ENCODE measurements at places on chromosomes 3 and 15. TPM values are rescaled to one million over a fixed set of nuclear protein-coding genes. Genes with fewer than 3 reads are reported as not detected.

DNA sequence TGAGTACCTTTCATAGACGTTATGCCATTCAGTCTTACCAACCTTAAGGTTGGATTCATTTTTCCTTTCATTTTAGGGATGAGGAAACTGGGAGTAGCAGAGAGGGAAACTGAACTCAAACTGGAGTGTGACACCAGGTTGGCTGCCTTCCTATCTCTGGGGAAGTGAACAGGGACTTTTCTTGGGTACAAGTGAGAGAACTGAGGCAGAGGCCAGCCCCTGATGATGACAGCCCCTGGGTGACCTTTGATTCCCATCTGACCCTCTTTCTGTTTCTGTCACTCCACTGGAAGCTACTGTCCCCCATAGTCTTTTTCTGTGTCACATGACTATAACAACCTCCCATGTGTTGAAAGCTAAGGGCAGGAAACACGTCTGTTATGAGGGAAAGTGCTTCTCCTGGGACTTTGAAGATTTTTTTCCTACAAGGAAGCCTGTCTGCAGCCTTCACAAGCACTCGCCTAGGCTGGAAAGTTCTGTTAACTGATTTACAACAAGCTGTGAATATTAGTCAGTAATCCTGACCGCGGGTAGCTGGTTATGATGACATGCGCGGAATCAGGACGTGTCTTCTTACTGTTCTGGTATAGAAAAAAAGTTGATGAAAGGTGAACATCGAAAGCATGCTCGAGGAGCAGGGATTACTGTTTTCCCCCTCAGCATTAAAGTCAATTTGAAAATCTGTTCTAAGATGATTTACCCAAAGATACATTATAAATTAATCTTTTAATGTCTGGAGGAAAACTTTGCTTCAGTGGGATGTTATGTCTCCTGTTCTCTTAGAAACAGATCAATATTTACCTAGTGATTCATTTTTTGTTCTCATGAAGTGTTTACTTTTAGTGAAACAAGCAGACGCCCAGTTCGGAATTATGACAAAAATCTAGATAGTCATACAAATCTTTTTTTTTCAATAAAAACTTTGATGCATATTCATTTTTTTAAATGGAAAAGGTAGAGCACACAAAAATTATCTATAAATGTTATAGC lies 31.5 kb downstream of the ABHD2 start:
- peaks cover 2% of the 10 kb centered on the region for H3K27me3 ChIP-seq
- no peak overlapping the region for H3K4me3 ChIP-seq
- H3K4me1 ChIP-seq, result peaks cover 47% of the 10 kb centered on the region
- no peak for DNase-seq
- H3K36me3 ChIP-seq, result peaks cover 5% of the 10 kb centered on the region

- H3K27ac ChIP-seq, result no peak overlapping the region
- H3K27me3 ChIP-seq, result no peaks in the 10 kb centered on the region
- no peaks in the 10 kb centered on the region for H3K4me1 ChIP-seq
- no peak for DNase-seq
- H3K4me3 ChIP-seq, result no peak overlapping the region
Measured at GRCh38 chr3:72754582-72754981, 93.7 kb downstream of the SHQ1 start.

GRCh38 chr15:39960411-39960810 lies 26.5 kb downstream of the EIF2AK4 start:
- no peak for DNase-seq
- no peaks in the 10 kb centered on the region for H3K27me3 ChIP-seq
- no peak overlapping the region for H3K27ac ChIP-seq
- no peak overlapping the region for H3K4me3 ChIP-seq

DNA sequence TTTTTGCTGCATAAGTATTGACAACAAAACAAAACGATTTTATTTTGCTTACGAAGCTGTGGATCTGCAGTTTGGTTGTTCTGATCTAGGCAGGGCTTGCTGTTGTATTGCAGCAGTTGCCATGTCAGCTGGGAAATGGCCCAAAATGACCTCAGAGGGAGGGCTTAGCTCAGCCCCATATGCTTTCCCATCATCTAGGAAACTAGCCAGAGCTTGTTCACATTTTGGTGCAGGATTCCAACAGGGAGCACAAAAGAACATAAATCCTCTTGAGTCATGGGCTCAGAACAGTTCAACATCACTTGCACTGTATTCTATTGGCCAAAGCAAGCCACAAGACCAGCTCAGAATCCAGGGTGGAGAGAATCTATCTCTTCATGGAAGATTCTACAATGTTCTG lies 42.2 kb upstream of the ROBO2 start:
- H3K36me3 ChIP-seq, result no peaks in the 10 kb centered on the region
- H3K4me1 ChIP-seq, result peaks cover 8% of the 10 kb centered on the region
- DNase-seq, result no peak

DNA sequence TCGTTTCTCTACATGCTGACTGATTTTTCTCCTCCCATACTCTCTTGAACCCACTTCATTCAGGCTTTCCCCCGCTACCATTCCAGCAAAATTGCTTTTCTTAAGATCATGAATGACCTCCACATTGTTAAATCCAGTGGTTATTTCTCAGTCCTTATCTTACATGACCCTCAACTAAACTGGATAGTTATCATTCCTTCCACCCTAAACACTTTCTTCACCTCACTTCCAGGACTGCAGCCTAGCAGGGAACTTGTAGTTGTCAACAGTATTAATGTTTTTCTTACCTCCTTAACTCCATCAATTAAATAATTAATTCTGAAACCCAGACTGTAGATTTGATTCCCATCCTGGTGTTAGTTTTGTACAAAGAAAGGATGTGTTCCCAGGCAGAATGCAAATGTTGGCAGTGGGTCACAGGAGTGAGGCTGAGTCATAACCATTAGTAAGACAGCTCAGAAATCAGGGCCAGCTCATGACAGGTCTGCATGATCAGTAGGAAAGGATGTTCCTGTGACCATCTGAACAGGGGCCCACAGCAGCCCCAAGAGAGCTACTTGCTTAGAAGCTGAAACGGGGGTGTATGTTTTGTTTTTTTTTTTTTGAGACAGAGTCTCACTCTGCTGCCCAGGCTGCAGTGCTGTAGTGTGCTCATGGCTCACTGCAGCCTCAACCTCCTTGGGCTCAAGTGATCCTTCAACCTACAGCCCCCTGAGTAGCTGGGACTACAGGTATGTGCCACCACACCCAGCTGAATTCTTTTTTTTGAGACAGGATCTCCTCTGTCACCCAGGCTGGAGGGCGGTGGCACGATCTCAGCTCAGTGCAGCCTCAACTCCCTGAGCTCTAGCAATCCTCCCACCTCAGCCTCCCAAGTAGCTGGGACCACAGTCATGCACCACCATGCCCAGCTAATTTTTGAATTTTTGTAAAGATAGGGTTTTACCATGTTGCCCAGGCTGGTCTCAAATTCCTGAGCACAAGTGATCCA lies 9.1 kb downstream of the BCL2L10 start:
- H3K27ac ChIP-seq, result no peak overlapping the region
- H3K4me3 ChIP-seq, result no peak overlapping the region
- H3K27me3 ChIP-seq, result no peaks in the 10 kb centered on the region
- no peaks in the 10 kb centered on the region for H3K36me3 ChIP-seq

- H3K4me1 ChIP-seq, result no peaks in the 10 kb centered on the region
- no peaks in the 10 kb centered on the region for H3K27me3 ChIP-seq
- no peak for DNase-seq
- H3K4me3 ChIP-seq, result no peak overlapping the region
Measured at GRCh38 chr3:56525291-56525690, 31.7 kb upstream of the CCDC66 start.

GRCh38 chr3:49006408-49007067 lies 653 bp upstream of the WDR6 start:
- peaks cover 3% of the 10 kb centered on the region for H3K27me3 ChIP-seq
- peak overlapping the region; percentile 100 for H3K27ac ChIP-seq
- H3K4me3 ChIP-seq, result peak overlapping the region; percentile 98
- peaks cover 7% of the 10 kb centered on the region for H3K4me1 ChIP-seq
- no peak for DNase-seq
- no peaks in the 10 kb centered on the region for H3K36me3 ChIP-seq

- no peak overlapping the region for H3K27ac ChIP-seq
- no peak for DNase-seq
- peaks cover 2% of the 10 kb centered on the region for H3K27me3 ChIP-seq
Measured at GRCh38 chr3:194112120-194113106, 23.5 kb upstream of the HES1 start.

DNA sequence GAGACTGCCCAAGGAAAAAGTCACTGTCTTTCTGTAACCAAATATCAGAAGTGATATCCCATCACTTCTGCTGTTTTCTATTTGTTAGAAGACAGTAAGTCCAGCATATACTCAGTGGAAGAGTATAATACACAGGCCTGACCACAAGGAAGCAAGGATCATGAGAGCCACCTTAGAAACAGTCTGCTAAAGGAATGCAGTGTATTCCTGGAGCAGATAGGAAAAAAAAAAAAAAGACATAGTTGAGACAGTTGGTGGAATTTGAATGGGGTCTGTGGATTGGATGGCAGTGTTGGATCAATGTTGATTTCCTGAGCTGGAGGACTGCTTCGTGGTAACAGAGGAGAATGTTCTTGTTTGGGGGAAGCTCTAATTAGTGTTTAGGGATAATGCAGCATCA lies 26.5 kb upstream of the FBXL2 start:
- H3K4me3 ChIP-seq, result no peak overlapping the region
- H3K36me3 ChIP-seq, result no peaks in the 10 kb centered on the region

DNA sequence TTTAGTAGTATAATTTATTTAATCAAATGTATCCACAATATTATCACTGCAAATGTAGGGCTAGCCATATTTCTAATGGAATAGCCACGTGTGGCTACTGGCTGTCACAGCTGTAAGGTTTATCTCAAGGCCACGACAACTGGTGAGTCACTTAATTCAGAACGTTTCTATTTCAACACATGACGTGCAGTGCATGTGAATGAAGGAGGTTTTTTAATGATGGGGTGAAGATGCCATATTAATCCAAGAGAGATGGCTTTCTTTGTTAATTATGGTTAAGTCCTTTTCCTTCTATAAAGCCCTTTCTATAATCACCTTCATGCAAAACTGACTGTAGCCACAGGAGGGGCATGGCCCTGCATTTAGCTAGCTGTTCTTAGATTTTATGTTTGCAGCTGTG lies 212.0 kb downstream of the FEZF2 start:
- peaks cover 4% of the 10 kb centered on the region for H3K4me1 ChIP-seq
- no peaks in the 10 kb centered on the region for H3K27me3 ChIP-seq
- H3K36me3 ChIP-seq, result peaks cover 5% of the 10 kb centered on the region

- H3K4me3 ChIP-seq, result no peak overlapping the region
- DNase-seq, result no peak
- no peaks in the 10 kb centered on the region for H3K36me3 ChIP-seq
- peaks cover 3% of the 10 kb centered on the region for H3K4me1 ChIP-seq
Measured at GRCh38 chr3:27641888-27642601, 80.1 kb downstream of the EOMES start.

- H3K27ac ChIP-seq, result no peak overlapping the region
- H3K36me3 ChIP-seq, result no peaks in the 10 kb centered on the region
- no peaks in the 10 kb centered on the region for H3K4me1 ChIP-seq
- no peak overlapping the region for H3K4me3 ChIP-seq
Measured at GRCh38 chr15:34654625-34655024, 71.2 kb upstream of the GOLGA8B start.

C3orf33 gene
- total RNA-seq, result 1.8 TPM

PDZRN3 gene
- 21.9 TPM for total RNA-seq

IFRD2 gene
- total RNA-seq, result 38.2 TPM

CA12 gene
- not detected for total RNA-seq

Data from glutamatergic neuron (in vitro differentiated cells).